ENCODE measurements at places on chromosomes 2 and 18.
A peak's percentile ranks its signal among the peaks of the same experiment; 100 is the strongest.

DNA sequence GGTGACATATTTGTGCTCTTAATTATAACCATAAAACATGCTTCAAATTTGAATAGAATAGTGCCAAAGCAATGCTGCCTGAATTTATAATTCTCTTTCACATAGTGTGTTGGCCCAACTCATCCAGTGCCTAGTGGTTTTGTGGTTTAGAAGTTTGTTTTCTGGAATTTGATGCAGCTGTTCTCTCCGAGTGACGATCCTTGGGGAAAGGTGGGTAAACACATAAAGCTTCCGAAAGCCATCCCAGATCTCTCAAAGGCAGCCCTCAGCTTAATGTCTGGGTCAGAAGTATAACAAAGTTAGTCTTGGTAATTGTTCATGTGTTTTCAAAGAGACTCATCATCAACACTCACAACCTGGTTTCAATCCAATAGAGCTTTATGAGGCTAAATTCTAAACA is 235.6 kb upstream of the CDH2 start:
- no peak for DNase-seq

GRCh38 chr2:212173331-212173730 is 365.3 kb downstream of the ERBB4 start:
- DNase-seq = no peak

DNA sequence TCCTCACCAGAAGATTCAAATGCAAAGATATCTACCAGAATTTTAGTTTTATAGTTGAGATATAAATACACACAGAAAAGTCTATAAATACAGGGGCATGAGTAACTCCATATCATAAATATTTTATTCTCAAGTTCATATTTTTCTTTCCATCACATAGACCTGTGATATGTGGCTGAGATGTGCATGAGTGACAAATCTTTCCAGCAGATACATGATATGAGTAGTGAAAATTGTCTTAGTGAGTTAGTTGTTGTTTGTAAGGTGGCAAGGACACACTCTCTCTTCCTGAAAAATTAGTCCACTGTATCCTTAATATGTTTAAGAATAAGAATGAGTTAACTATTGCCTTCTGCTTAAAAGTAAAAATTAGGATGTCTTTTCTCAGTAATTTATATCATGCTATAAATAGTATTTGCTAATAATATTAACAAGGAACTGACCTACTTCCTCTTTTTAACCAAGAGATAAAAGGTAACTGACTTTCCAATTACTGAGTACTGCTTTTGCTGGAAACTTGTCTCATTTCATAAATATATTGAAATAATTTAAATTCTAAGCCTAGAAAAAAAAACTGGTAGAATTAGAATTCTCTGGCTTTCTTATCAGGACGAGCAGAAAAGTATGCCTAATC is 85.2 kb upstream of the SESTD1 start:
- DNase-seq = peak; percentile 24

DNA sequence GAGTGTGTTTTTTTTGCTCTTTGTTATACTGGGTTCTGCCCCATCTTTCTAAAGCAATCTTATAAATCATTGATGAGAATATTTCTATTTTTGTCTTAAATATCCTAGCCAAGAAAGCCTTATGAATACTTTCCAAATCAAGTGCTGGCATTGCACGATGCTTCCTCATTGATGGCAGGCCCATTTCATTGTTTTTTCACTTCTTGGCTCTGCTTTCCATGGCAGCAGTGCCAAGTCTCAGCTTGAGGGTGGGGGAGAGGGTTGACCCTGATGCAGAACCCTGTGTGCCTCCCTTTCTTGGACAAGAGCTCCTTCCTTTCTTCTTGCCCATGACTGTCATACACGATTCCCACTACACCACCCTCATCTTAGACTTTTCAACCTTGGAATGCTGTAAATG is 16.7 kb upstream of the CELF4 start:
- DNase-seq = no peak

DNA sequence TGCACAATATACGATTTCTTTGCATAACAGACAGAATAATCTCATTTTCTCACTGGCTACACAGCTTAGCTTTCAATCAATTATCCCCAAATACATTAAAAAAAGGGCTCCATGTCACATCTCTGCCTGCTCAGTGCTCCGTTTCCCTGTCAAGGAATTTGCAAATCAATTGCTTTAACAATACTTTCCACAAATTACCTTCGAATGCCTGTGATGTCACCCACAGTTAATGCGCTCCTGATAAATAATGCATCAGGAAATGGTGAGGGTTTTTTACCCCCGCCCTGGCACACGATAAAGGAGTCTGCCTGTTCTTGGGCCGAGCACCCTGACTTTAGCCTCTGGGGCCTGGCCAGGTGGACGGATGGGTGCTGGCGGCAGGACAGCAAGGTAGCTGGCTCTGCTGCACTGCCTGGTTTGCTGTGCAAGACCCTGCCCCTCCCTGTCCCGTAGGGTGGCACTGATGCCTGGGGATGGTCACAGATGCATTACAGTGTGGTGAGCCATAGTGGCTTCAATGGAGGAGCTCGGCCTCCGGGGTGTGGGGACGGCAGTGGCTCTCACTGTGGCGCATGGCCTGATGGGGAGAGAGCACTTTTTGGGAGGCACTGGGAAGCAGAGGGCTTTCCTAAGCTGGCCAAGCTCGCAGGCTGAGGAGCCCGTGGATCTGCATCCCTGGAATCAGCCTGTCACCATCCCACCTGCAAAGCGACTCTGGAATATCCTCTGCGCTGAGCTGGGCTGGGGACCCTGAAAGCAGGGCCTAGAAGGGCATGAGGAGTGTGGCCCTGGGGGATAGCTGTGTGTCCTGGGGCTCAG is 88.3 kb upstream of the HS6ST1 start:
- no peak for DNase-seq

GRCh38 chr18:44844486-44844885 is 163.8 kb downstream of the SETBP1 start:
- no peak for DNase-seq

GRCh38 chr2:5691985-5692529 is at the start of gene SOX11:
Gene SOX11, plus strand, starts transcription at chr2:5692384. Its CDS starts 338 bp downstream, at chr2:5692722.
- DNase-seq = peak; percentile 18

- DNase-seq = no peak
These were observed 1139.0 kb downstream of the SUCLG1 start for GRCh38 chr2:83320053-83320452.

DNA sequence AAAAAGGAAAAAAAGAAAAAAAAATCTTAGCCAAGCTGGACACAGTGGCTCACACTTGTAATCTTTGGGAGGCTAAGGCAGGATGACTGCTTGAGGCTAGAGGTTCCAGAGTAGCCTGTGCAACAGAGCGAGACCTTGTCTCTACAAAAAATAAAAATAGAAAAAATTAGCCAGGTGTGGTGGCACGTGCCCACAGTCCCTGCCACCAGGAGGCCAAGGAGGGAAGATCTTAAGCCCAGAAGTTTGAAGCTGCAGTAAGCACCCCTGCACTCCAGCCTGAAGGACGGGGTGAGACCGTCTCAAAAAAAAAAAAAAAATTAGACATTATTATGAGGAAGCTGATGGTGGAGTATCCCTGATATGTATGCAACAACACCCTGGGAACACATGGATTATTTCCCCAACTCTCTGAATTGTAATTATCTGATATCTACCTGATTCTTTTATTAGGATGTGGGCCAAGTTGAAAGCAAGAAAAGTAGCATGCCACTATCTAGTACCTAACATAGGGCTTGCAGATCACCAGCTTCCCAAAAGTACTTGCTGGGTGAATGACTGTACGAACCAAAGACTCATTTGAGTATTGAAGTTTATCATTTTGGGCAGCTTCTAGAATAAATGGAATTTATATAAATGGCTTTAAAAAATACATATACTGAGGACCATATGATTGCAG is 140.9 kb downstream of the TCF4 start:
- DNase-seq = no peak

DNA sequence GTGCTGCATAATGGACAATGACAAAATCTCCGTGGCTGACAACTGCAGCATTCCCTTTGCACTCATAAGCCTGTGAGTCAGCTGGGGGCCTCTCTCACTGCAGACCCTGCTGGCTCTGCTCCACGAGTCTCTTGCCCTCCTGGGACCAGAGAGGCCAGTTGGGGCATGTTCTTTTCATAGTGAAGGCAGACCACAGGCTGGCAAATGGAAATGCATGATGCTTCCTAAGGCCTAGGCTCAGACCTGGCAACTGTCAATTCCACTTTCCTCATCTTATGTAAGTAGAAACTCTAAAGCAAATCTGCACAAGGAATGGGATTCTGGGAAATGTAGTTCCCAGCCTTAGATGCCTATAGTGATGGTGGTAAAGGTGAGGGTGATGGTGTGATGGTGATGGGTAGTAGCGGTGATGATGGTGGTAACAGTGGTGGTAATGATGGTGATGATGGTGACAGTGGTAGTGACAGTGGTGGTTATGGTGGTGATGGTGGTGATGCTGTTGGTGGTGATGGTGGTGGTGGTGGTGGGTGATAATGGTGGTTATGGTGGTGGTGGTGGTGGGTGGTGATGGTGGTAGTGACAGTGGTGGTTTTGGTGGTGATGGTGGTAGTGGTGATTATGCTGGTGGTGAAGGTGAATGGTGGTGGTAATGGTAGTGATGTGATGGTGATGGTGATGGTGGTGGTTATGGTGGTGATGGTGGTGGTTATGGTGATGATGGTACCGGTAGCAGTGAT is 185.8 kb upstream of the ARL4C start:
- no peak for DNase-seq

GRCh38 chr2:186044761-186045160 is 306.2 kb downstream of the FSIP2 start:
- no peak for DNase-seq

GRCh38 chr2:10790228-10790973 is 22.2 kb downstream of the PDIA6 start:
- DNase-seq = no peak

GRCh38 chr2:155815851-155816250 is 516.7 kb downstream of the NR4A2 start:
- no peak for DNase-seq

GRCh38 chr2:177400337-177400923 is 7.9 kb downstream of the AGPS start:
- no peak for DNase-seq

DNA sequence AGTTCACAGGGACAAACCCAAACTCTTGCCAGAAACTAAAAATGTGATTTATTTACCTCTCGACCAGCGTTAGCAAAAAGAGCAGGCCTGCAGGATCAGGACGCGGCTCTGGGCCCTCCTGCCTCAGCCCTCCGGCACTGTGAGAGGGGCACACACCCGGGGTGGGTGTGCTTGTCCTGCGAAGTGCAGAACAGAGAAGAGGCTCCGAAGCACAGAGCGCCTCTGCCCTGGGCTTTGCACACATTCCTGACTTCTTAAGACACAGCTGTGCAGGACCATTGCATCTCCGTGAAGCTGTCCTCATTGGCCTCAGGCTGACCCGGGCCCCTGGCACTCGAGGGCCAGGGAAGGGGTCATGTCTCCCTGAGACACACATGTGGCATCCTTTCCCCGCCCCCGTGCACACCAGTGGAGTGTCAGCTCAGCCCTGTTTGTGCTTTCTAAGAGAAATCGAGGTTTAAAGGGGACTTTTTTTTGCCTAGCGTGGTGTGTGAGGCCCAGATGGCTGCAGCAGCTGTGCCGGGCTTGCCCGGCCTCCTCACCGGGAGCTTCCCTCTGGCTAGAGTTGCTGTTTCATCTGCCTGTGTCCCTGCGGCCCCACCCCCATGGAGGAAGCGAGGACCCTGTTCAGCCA is 9.9 kb upstream of the NFATC1 start:
- DNase-seq = no peak

- no peak for DNase-seq
These were observed 852.5 kb downstream of the GALR1 start for GRCh38 chr18:78102135-78102534.

DNA sequence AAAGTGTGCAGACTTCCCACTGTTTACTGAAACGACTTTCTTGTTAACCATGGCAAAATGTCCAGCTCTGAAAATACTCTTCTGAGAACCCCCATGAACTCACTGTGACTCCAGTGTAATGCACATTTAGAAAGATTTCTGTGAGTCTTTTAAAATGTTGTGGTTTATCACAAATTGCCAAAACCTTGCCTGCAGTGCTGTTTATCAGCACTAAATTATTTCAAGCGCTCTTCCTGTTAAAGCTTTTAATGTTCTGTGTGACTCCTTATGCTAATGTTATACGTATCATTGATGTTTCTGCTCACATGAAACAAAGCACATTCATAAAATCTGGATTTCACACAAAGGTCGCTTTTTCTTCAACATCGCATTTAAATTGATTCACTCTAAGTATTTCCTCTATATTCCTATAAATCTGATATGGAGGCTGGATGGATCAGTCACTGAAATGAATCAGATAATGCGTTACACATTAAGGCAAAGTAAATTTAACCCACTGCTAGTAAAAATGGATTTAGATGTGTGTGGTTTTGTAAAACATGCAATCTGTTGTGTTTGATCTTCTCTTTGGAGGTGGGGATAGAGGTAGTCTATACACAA is 521.2 kb downstream of the NYAP2 start:
- no peak for DNase-seq

GRCh38 chr2:122255924-122256323 is 500.5 kb downstream of the TSN start:
- DNase-seq = no peak

- DNase-seq = no peak
These were observed 17.7 kb downstream of the KLF7 start for GRCh38 chr2:207148020-207148419.

DNA sequence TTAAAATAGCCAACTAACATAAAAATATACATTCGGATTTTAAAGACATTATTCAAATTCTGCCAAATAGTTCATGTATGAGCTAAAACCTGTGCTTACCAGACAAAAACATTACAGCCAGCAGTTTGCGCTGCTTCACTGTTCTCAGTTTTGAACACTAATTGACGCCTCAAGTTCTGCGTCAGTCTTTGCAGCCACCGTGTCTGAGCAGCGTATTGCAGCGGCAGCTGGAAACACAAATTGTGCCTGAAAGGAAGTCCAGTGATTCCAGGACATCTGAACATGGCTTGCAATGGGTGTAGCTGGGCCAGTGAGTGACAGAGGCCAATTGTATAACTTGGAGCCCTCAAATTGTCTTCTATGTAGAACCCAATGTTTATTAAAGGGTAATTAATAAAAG is 267.6 kb downstream of the TFCP2L1 start:
- no peak for DNase-seq
